Astrocyte (in vitro differentiated cells and primary cell): ENCODE measurements at places on chromosomes 11 and 22.

GRCh38 chr11:6602096-6602940 lies 1.1 kb downstream of the RRP8 start:
- H3K4me3 ChIP-seq: peak overlapping the region; percentile 95
- peak overlapping the region; percentile 85 for H3K27ac ChIP-seq
- H3K27me3 ChIP-seq: no peaks in the 10 kb centered on the region
- H3K36me3 ChIP-seq: peaks cover 31% of the 10 kb centered on the region
- no peak for DNase-seq

DNA sequence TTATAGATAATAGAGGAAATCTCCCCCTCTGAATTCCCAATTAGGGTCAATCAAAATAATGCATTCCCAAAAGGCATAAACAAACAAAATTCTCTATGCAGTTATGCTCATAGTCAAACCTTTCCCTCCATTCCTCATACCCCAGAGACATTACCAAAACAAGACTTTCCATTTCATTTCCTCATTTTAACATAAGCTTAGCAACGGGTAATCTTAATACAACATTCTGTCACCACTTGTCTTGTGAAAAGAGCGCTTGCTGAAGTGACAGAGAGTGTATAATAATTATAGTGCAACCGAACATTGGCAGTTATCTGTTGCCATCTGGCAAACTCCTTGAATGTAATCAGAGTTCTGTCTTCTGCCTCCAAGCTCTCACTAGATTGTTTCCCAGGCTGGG lies 1.2 kb upstream of the SLN start:
- peaks cover 13% of the 10 kb centered on the region for H3K27me3 ChIP-seq
- peaks cover 6% of the 10 kb centered on the region for H3K4me1 ChIP-seq
- no peaks in the 10 kb centered on the region for H3K36me3 ChIP-seq
- DNase-seq: no peak

DNA sequence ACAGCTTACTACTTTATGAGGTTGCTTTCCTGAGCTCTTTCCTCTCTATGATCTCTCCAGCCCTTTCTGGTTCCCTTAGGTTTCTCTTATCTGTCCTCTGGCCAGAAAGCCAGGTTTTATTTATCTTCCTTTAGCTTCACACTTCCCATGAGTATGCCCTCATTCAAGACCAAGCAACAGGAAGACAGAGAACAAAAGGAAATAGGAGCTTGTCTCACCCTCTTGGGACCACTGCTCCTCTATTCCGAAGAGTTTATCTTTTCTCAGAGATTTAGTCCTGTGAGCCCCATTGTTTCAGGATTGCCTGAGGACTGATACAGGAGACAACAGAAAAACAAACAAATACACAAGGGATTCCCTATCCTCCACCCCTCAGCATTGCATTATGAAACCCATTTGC lies 62.4 kb upstream of the CCDC179 start:
- no peak overlapping the region for H3K4me3 ChIP-seq
- no peaks in the 10 kb centered on the region for H3K27me3 ChIP-seq
- H3K4me1 ChIP-seq: no peaks in the 10 kb centered on the region
- no peak for DNase-seq
- H3K36me3 ChIP-seq: no peaks in the 10 kb centered on the region

DNA sequence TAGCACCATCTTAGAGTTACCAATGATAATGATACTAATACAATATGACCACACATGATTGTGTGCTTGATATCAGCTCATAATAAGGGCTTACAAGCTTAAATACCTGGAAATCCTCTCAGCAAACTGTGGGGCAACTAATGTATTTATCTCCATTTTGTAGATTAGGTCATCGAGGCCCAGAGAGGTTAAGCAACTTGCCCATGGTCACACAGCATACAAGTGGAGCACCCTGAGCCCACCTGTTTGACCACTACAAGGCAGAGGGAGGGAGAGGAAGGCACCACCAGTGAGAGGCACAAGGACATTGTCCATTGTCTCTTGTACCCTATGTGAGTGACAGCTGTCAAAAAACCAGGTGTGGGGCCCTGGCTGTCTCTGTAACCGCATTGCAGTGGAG lies 123.7 kb downstream of the MIAT start:
- no peak overlapping the region for H3K27ac ChIP-seq
- H3K36me3 ChIP-seq: no peaks in the 10 kb centered on the region
- no peaks in the 10 kb centered on the region for H3K4me1 ChIP-seq
- no peak overlapping the region for H3K4me3 ChIP-seq
- no peak for DNase-seq
- no peaks in the 10 kb centered on the region for H3K27me3 ChIP-seq

DNA sequence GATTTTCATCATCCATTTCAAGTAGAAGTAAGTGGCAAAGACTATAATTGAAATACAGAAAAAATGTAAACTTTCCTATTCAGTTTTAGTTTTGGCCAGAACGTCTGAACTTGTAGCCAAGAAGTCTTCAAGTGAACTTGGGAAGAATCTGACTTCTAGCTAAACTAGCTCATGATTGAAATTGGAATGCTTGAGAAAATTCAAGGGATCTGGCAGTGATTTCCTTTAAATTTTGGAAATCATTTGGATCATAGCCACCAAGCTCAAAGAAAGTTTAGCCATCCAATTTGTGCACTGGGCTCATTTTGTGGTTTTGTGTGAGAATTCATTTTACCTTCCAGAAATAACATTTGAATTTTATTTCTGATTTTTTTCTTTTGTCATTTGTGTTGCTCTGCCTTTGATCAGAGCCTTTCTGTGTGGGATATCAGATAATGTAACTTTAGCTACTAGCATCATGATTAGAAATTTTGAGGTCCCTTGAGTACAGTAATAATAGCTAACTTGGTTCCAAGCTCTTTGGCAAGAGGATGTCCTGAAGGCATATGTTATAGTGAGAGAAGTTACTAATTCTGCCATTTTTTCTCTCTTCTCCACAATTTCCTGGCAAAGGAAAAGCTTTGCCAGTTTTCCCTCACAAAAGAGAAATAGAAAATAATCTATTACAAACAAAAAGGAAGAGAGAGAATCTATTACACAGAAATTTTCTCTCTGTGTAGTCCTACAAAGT lies 2123.7 kb upstream of the RAG2 start:
- no peak overlapping the region for H3K4me3 ChIP-seq
- no peaks in the 10 kb centered on the region for H3K27me3 ChIP-seq
- no peaks in the 10 kb centered on the region for H3K4me1 ChIP-seq
- H3K36me3 ChIP-seq: no peaks in the 10 kb centered on the region

DNA sequence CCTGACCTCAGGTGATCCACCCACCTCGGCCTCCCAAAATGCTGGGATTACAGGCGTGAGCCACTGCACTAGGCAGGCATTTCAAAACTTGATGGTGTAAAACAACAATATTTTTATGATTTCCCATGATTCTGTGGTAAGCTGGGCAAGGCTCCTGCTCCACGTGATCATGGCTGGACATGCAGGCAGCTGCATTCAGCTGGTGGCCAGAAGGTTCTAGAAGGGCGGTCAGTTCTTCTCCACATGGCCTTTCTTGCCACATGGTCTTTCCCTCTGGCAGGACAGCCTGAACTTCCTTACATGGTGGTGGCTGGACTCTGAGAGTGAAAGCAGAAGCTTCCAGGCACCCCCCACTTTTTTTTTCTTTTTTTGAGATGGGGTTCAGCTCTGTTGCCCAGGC lies 9.9 kb upstream of the RASD2 start:
- no peaks in the 10 kb centered on the region for H3K36me3 ChIP-seq
- DNase-seq: no peak
- no peak overlapping the region for H3K27ac ChIP-seq
- peaks cover 15% of the 10 kb centered on the region for H3K27me3 ChIP-seq
- no peak overlapping the region for H3K4me3 ChIP-seq
- no peaks in the 10 kb centered on the region for H3K4me1 ChIP-seq

DNA sequence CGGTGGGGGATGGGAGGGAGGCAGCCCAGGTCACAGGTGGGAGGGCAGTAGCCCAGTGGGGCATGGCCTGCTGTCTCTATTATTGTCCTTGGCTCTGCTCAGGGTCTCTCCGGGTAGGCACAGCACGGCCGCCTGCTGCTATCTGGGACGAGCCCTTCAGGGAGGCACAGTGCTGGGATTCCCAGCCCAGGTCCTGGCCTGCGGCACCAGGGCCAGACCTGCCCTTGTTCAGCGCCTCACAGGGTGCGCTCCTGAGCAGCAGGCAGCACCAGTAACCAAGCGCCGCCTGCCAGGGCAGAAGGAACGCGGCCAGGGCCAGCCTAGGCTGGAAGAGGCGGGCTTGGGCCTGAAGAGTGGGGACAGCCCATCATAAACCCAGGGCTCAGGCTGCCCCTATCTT lies 151.0 kb downstream of the MPPED1 start:
- DNase-seq: no peak
- no peaks in the 10 kb centered on the region for H3K36me3 ChIP-seq
- no peak overlapping the region for H3K4me3 ChIP-seq
- no peaks in the 10 kb centered on the region for H3K4me1 ChIP-seq
- no peaks in the 10 kb centered on the region for H3K27me3 ChIP-seq
- H3K27ac ChIP-seq: no peak overlapping the region

- no peak for DNase-seq
- no peaks in the 10 kb centered on the region for H3K4me1 ChIP-seq
- H3K27ac ChIP-seq: no peak overlapping the region
- no peak overlapping the region for H3K4me3 ChIP-seq
- H3K36me3 ChIP-seq: no peaks in the 10 kb centered on the region
- no peaks in the 10 kb centered on the region for H3K27me3 ChIP-seq
These were observed 1394.0 kb downstream of the BRD1 start for GRCh38 chr22:48433647-48434046.

DNA sequence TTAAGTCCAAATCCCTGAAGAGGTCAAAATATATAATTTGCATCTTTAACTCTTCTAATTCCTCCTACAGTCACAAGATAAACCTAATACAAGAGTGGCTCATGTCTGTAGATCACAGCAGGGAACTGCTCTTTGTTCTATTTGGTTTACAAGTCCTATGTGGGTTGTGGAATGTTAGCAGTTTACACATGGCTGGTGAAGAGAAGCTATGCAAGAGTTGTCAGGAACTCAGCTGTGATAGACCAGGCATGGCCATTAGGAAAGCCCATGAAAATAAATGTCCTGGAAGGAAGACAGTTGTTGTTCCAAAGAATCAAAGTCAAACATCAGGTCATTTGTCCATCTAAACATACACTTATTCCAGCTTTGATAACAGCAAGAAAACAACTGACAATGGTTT lies 312.4 kb upstream of the PITPNB start:
- H3K4me3 ChIP-seq: no peak overlapping the region
- H3K36me3 ChIP-seq: no peaks in the 10 kb centered on the region
- H3K27me3 ChIP-seq: no peaks in the 10 kb centered on the region
- peaks cover 15% of the 10 kb centered on the region for H3K4me1 ChIP-seq
- DNase-seq: peak; percentile 80

- H3K27me3 ChIP-seq: no peaks in the 10 kb centered on the region
- H3K4me3 ChIP-seq: no peak overlapping the region
- peaks cover 16% of the 10 kb centered on the region for H3K4me1 ChIP-seq
- H3K36me3 ChIP-seq: no peaks in the 10 kb centered on the region
These were observed 293.5 kb downstream of the MN1 start for GRCh38 chr22:27507935-27508526.

GRCh38 chr11:116078101-116078591 lies 573.9 kb upstream of the CADM1 start:
- no peak for DNase-seq
- H3K4me3 ChIP-seq: no peak overlapping the region
- no peak overlapping the region for H3K27ac ChIP-seq
- H3K4me1 ChIP-seq: peaks cover 6% of the 10 kb centered on the region

GRCh38 chr11:60396382-60396781 lies at the start of gene MS4A14:
Gene MS4A14, plus strand, starts transcription at chr11:60396459. Its CDS starts 120 bp downstream, at chr11:60396579.
- H3K27ac ChIP-seq: no peak within 1 kb of the TSS
- H3K4me3 ChIP-seq: no peak within 1 kb of the TSS
- no peaks in the 10 kb centered on the region for H3K4me1 ChIP-seq
- no peaks in the 10 kb centered on the region for H3K27me3 ChIP-seq

DNA sequence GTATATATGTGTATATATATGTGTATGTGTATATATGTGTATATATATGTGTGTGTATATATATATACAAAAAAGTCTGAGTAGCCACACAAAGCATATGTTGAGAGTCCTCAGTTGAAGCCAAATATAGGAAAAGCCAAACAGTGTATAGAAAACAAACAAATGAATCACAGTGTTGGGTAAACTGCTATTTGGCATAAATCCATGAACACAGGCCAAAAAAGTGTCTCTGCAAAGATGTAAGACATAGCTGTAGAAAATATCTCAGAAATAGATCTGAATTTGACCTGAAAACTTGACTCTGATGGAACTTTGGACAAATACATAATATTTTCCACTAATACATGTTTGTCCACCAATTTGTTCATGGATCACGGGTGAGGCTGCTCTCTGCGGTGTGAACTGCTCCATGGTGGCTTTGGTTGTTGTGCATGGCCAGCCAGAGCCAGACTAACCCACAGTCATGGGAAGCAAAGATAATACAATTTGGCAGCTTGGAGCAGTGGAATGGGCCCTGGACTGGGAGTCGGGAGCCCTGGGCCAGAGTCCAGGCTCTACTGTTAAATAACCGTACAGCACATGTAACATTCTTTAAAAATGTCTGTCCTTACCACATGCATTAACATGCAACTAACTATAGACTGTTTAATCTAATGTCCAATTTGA lies 76.9 kb upstream of the EED start:
- H3K4me3 ChIP-seq: no peak overlapping the region
- no peak overlapping the region for H3K27ac ChIP-seq
- H3K27me3 ChIP-seq: no peaks in the 10 kb centered on the region
- no peaks in the 10 kb centered on the region for H3K36me3 ChIP-seq
